ENCODE measurements at places on chromosomes 12 and 14.

- no peak for DNase-seq
Observed at GRCh38 chr12:68521848-68522502, 88.7 kb upstream of the RAP1B start.

DNA sequence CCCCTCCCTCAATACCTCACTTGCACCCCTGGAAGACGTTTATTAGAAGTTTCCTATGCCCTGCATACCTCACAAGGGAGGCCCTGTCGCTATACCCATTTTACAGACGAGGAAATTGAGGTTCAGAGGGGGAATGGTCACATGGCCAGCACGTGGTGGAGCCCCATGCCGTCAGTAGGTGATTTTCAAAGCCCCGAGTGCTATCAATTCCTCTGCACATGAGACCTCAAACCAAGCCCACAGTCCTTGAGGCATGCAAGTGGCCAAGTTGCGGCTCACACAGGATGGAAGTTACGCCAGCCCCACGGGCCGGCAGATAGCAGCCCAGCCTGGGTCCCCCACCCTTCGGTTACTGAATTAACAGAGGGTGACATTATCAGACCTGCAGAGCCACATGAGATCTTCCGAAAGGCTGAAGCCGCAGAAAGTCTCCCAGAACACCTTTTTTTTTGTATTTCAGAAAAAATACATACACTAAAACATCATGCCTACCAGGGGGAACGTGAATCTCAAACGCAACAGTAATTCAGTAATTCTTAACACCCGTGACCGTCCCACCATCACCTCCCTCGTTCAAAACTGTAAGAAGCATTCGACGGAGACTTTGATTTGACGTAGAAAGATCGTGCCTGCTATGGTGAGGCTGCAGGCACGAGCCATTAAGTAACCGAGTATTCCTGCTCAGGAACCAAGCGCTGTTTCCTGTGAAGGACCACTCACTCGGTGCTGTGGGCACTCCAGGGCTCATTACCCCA, 129.0 kb downstream of the RFLNA start:
- DNase-seq = no peak

- DNase-seq = no peak
Observed at GRCh38 chr12:85392508-85392907, 112.5 kb downstream of the ALX1 start.

- DNase-seq = no peak
Observed at GRCh38 chr14:28468191-28469151, 298.1 kb upstream of the FOXG1 start.

DNA sequence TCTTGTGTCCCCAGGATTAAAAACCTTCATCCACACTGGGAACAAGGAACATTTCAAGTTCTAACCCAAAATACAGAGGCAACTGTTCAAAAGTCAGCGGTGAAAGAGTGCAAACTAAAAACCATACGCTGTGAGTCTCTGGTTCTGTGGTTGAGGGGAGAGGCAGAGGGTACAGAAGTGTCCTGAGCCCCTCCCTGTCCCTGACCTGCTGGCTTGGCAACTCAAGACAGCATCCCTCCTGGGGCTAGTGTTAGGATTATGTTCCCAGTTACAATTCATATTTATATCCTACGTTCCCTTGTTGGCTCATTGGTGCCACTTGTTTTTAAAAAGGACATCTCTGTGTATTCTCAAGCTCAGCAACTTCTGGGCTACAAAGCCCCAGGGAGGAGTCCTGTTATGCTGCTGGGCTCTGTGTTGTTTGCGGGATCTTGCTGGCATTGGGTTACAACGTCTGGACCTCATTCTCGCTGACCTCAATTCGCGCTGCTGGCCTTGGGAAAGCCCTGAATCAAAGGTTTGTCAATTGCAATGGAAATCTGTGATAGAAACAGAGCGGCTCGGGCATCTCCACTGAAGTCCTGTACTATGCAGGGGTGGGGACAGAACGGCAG, 420.8 kb downstream of the FUT8 start:
- no peak for DNase-seq

DNA sequence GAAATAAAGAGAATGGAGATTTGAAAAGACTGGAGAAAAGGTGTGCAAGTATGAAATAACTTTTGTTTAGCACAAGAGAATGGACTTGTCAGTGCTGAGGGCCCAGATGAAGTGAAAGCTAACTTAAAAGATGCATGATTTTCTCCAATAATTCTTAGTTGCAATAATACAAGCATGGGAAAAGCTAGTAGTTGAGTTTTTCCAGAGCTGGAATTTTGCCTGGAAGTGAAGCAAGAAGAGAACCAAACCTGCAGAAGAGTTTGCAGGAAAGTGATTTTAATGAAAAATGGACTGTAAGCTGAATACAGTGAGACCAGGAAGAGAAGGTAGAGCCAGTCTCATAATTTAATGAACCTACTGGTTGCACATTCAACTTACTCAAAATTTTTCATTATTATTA, 69.3 kb upstream of the FSCB start:
- DNase-seq = no peak

- no peak for DNase-seq
Observed at GRCh38 chr12:130041983-130042812, 120.1 kb upstream of the FZD10 start.

- no peak for DNase-seq
Observed at GRCh38 chr14:53784688-53785087, 171.9 kb downstream of the BMP4 start.

- DNase-seq = no peak
Observed at GRCh38 chr12:124599074-124599999, 31.9 kb upstream of the NCOR2 start.

GRCh38 chr12:116990329-116990728, 79.6 kb downstream of the FBXW8 start:
- no peak for DNase-seq

DNA sequence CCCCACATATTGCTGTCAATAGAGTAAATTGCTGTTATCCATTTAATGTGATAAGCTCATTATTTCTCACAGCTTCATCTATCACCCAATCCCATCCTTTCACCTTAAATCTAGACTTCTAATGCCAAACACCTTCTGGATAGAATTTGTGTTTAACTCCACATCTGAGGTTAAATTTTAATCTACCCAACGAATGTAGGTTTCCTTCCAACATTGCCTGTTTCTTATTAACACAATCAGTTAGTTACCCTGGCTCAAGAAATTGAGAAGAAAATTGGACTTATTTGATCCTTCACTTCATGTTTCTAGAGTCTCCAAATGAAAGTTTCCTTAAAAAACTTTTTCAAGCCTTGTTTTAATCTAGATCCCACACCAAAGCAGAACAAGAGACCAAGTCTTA, 67.3 kb downstream of the PTPRO start:
- DNase-seq = no peak

GRCh38 chr14:69535230-69535848, 39.3 kb downstream of the CCDC177 start:
- no peak for DNase-seq

GRCh38 chr12:76329159-76329558, 19.1 kb downstream of the BBS10 start:
- DNase-seq = no peak

GRCh38 chr14:98689951-98690350, 582.0 kb downstream of the BCL11B start:
- no peak for DNase-seq

- DNase-seq = peak; percentile 34
Observed at GRCh38 chr12:50734409-50735263, 29.3 kb upstream of the ATF1 start.

DNA sequence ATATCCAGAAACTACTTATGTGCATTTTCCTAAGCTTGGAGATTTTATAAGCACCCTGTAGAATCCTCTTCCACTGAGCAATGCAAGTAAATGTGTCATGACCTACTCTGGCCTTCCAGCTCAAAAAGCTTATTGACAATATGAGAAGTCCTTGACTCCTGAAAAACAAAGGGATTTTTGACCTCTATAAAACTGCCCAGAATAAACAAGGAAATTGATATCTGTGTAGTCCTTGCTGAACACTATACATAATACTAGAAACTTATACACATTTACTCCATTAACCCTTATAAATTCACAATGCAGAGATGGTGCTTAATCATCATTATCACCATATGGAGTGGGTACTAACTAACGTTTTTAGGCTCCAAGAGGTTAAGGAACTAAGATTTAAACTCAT, 197.4 kb upstream of the KRR1 start:
- no peak for DNase-seq

- no peak for DNase-seq
Observed at GRCh38 chr12:131736446-131737149, 25.7 kb downstream of the SFSWAP start.

GRCh38 chr14:50044042-50044651, 72.2 kb downstream of the VCPKMT start:
- no peak for DNase-seq

DNA sequence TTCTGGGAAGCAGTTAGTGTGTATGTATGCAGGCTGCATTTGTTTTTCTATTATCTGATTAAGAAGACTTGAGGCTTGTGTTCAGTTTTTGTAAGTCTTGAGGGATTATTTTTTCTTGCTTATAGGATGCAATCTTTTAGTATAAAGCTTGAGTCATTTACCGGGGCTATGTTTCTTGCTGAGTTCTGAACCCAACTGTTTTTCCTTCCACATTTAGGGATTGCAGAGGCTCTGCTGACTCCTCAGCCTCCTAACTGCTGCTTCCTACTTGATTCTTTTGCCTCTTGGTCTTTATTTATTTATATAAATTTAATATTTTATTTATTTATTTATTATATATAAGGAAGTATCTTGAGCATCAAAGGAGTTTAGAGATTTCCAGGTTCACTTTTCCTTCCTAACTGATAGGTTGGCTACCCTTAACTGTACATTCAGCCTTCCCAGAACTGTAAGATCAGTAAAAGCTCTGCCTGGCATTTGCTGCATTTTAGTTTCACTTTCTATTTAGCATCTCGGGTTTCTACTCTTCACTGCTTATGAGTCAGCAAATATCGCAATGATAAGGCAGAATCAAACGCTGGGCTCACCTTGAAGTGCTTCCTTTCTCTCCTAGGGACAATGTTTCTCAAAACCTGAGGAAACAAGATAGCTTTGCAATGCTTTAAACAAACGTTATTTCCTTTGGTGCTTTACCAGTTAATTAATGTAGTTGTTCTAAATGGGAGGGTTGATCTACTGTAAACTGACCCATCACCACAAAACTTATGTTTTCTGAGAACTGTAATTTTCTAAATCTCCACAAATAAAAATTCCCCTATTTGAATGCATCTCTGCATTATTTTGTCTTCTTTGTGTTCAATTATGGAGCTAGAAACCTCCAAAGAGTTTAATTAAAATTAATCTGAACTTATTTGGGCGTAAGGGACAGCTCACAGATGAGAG, 1183.7 kb upstream of the TMEM132C start:
- no peak for DNase-seq

- peak; percentile 60 for DNase-seq
Observed at GRCh38 chr14:95533391-95533821, 1.4 kb upstream of the GLRX5 start.

- no peak for DNase-seq
Observed at GRCh38 chr12:1792406-1792805, 28.0 kb upstream of the LRTM2 start.
